ENCODE measurements at places on chromosomes 6 and 20.
A peak's percentile ranks its signal among the peaks of the same experiment; 100 is the strongest.

DNA sequence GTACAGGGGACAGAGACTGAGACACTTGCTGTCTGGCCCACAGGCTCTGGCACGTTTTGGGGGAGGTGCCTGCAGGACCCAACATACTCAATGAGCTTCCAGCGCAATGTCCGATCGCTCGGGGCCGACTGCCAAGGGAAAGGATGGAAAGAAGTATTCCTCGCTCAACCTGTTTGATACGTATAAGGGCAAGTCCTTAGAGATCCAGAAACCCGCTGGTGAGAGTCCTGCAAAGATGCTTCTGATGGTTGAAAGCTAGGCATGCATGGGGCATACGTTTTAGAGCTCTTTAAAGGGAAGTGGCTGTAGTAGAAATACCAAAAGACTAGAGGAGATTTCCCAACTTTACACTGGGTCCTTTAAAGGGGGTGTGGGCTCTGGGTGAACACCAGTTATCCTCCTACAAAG is 2.2 kb downstream of the PRRC2A start:
- DNase-seq: no peak

- no peak for DNase-seq
These were observed 883 bp upstream of the DBNDD2 start for GRCh38 chr20:45407067-45407745.

- no peak for DNase-seq
These were observed 1.3 kb upstream of the LIME1 start for GRCh38 chr20:63734946-63735858.

GRCh38 chr6:45959534-45960145 is 56.0 kb downstream of the CLIC5 start:
- no peak for DNase-seq

- no peak for DNase-seq
These were observed 49.4 kb downstream of the ORC3 start for GRCh38 chr6:87639373-87639772.

DNA sequence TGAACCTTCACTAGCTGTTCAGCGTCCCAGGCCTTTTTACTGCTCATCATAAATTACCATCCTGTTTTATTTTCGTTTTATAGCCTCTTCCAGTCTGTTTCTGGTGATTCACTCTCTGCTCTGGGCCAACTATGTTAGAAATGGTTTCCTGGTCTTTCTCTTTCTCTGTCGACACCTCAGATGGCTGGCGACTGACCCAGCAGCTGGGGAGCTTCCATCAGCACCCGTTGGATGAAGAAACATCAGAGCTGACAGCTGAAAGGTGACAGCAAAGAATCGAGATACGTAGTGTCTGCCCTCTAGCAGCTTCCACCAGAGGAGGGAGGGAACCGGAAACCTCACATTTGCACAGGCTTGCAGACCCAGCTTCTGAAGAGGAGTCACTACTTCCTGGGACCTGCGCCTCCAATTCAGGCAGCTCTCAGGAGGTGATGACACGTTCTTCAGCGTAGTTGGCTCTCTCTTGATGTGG is 82.9 kb upstream of the MLN start:
- peak; percentile 27 for DNase-seq

GRCh38 chr20:29306390-29307072 is 1950.9 kb upstream of the DEFB115 start:
- peak; percentile 23 for DNase-seq

DNA sequence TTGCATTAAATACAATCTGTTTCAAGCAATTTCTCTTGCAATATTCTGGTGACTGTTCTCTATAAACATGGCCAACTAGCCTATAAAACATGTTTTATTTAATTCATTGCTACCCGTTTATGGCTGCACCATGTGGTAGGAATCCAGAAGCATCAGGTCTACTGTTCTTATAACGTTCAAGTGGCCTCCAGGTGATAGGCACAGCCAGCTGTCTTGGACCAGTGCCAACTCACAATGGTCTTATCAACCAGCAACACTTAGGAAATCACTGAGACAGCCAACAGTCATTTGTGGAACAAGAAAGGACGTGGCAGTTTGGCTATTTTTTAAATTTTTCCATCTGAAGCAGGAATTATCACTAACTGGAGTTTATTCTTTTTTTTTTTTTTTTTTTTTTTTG is 193.6 kb downstream of the NKAIN2 start:
- DNase-seq: no peak

DNA sequence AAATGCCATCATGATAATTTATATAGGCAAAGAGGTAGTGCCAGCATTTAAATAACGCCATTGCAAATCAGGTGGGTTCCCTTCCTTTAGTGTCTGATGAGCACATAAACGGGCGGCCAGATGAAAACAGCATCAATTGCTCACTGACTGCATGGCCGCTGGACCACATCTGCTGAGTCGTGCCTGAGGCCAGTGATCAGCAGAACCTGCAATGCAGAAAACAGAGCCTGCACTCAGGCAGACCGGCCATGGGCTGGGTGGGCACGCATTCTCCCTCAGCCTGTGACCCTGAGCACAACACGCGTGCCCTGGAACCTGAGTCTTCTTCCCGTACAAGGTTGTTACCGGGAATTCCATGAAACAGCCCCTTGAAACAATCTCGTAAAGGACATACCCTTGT is 144.0 kb upstream of the THBS2 start:
- no peak for DNase-seq

DNA sequence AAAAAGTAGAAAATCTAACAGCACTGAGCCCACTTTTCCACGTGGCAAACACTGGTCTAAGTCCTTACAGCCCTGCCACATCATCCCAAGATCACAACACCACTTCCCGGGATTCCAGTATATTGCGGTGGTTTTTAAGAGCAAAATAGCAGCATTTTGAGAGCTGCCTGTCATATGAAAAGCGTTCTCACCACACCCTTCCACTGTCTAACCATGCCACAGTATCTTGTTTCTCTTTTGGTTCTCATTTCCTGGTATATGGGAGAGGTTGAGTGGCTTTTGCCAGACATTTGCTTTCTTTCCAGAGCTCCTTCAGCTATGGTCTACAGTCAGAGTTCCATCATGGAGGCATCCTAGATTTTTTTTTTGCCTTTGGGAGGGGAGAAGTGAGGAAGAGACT is 243.0 kb downstream of the TSHZ2 start:
- DNase-seq: peak; percentile 32

GRCh38 chr6:7588506-7588905 is 1.5 kb upstream of the SNRNP48 start:
- no peak for DNase-seq

DNA sequence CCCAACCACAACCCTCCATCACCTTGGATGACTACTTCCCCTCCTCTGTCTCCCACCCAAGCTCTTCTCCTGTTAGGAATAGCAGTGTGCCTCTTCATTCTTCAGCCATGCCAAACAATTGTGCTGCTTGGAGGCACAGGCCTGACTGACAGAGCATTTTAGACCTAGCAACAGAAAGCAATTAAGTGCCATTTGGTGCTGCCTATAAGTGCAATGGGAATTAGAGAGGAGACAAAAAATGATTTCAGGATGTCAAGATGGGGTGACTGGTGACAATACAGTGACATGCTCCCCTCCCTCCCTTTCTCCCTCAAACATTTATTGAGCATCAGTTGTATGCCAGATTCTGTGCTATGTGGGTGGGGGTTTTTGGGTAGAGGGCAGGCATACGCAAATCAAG is 322.6 kb upstream of the MOCS1 start:
- no peak for DNase-seq

GRCh38 chr20:39660226-39660625 is 698.1 kb downstream of the DHX35 start:
- no peak for DNase-seq

- no peak for DNase-seq
These were observed 1.9 kb upstream of the POU3F2 start for GRCh38 chr6:98832284-98833056.

GRCh38 chr6:130211691-130212090 is 11.1 kb downstream of the SAMD3 start:
- DNase-seq: no peak

GRCh38 chr6:165643015-165643414 is 20.0 kb downstream of the PDE10A start:
- no peak for DNase-seq

- no peak for DNase-seq
These were observed 37.5 kb downstream of the FAM217A start for GRCh38 chr6:4041480-4041879.

- no peak for DNase-seq
These were observed 24.1 kb downstream of the SCP2D1 start for GRCh38 chr20:18837718-18838117.

- DNase-seq: no peak
These were observed 30.3 kb downstream of the PPP1R16B start for GRCh38 chr20:38835792-38836191.

DNA sequence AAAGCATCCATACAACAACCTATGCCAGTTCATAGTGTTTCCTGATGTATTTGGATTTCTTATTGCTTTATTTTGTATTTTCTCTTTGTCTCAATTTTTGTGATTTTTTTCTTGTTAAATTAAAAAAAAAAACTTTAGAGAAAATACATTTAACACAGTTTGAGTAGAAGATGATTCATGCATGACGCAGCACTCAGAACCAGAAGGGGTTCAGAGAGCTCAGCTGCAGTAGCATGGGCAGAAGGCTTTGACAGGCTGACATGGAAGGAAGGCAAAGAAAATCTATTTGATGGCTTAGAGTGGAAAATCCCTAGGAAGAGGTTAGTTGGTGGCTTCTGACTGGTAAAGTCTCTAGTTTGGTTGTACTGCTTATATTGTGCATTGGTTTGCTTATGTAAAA is 207.2 kb upstream of the STXBP5 start:
- no peak for DNase-seq
